Urothelium cell line (cell line): ENCODE measurements at places on chromosomes 2 and 18.
A peak's percentile ranks its signal among the peaks of the same experiment; 100 is the strongest.

- DNase-seq, result no peak
Measured at GRCh38 chr18:13534631-13535030, 191.7 kb downstream of the FAM210A start.

DNA sequence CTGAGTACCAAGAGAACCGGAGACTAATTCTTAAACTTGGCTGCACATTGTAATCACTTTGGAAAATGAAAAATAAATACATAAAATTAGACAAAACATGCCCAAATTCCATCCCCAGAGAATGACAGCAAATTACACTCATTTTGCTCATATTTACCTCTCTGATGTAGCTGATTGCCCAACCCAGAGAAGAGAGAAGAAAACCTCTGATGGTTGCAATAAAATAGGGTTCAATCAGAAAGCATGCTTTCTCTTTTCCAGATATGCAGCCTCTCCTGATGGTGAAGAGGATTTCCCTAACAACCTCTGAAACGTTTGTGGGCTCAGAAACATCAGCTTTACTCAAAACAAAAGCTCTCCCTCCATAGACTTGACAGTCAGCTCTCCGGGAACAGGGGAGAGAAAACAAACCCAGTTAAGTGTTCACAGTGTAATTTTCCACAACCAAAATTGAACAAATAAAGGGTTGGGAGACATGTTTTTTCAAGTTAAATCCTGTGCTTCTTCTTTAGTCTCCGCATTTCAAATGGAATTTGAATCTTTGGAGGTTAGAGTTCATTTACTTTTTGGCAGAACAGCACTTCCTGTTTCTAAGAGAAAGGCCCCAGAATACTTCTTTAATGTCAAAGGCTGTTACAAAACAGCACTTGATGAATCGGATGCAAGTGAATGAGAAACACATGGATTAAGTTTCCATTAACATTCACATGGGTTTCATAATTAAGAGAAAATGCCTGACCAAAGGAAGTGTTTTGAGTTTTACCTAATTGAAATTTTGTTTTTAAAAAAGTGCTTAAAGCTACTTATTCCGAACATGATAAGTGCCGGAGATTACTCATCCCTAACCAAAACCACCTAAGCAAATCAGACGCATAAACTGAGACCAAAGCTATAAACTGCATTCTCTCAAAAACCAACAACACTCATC, 570.1 kb upstream of the SYT4 start:
- DNase-seq, result no peak

DNA sequence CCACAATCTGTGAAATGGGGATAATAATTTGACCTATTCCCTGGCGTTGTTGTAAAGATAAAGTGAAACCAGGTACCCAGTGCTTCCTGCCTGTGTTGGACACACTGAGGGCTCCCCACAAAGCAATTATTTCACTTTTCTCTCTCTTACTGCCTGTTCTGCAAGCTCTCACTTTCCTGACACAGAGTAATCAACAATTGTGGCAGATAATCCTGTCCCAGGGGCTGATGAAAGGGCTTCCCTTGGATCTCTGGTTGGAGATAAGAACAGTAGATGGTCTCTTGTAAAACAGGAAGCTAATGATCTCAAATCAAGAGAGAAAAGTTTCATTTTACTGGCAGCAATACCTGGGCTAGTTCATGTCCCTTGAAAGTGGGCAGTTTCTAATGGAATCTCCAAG, 190.4 kb upstream of the EPHA4 start:
- no peak for DNase-seq

GRCh38 chr2:104028061-104028460, 825.9 kb upstream of the POU3F3 start:
- DNase-seq, result no peak

- no peak for DNase-seq
Measured at GRCh38 chr2:134718023-134718816, 580 bp downstream of the TMEM163 start.

GRCh38 chr2:219495531-219496122, 3.1 kb upstream of the GMPPA start:
- peak; percentile 71 for DNase-seq

DNA sequence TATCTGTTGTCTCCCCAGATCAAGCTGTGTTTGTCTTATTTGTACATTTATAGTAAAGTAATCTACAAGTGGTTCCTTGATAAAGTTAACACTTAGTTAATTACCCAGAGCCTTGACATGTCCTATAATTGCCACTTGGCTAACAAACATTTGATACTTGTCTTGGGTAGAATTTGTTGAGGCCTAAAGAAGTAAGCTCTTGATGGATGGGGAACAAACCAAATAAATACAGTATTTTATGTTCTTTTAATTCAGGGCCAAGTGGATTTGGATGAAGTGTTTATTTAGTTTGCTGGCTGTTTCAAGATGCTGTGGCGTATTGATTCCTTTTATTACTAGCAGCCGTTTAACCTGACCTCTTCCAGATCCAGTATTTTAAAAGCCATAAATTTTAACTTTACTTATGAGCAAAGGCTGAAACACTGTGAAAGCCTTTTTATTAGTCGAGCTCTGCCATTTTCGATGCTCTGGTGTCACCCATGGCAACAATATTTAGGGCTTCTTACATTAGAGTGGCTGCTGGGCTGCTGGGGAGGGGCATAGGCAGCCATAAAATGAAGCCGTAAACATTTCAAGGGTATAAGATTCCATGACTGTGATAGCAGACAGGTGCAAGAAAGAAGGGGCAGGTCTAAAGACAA, 401.6 kb upstream of the NRP2 start:
- no peak for DNase-seq

GRCh38 chr18:37443325-37444055, 122.1 kb downstream of the CELF4 start:
- DNase-seq, result no peak

DNA sequence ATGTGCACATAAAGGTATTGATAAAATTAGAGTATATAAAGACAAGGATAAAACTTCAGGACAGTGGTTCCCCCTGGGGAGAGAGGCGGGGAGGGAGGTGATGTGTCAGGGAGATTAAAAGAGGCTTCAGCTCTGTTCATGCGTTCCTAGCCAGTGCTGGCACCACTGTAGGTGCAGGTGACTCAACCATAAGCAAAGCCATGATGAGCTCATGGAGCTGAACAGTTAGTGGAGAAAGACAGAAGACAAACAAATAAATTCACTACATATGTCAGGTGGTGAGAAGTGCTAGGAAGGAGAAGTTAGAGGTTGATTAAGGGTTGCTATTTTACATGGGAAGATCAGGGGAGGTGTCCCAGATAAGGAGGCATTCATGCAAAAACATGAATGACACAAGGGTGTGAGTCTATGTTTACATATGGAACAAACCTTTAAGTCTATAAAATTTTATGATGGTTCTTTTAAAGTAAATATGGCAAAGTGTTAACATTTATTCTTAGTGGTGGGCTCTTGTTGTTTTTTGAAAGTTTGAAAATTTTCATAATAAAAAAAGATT, 136.0 kb downstream of the ANKRD44 start:
- no peak for DNase-seq

GRCh38 chr18:10878703-10879102, 270.7 kb downstream of the PIEZO2 start:
- DNase-seq, result no peak

- DNase-seq, result no peak
Measured at GRCh38 chr2:98086491-98087446, at the start of gene VWA3B. Gene VWA3B, plus strand, starts transcription at chr2:98087167. Its CDS starts 5,926 bp downstream, at chr2:98093093.

- DNase-seq, result no peak
Measured at GRCh38 chr18:57359433-57359832, 7.1 kb downstream of the ST8SIA3 start.

- no peak for DNase-seq
Measured at GRCh38 chr2:179671043-179671981, 190.1 kb downstream of the ZNF385B start.

DNA sequence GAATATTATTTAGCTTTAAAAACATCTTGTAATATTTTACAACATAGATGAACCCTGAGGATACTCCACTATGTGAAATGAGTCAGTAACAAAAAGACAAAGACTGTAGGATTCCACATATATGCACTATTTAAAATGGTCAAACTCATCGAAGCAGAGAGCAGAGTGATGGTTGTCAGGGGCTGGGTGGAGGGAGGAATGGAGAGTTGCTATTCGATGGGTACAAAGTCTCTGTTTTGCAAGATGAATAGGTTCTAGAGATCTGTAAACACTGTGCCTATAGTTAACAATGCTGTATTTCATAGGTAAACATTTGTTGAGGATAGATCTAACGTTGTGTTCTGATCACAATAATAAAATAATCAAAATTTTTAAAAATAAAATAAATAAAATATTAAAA, 1675.9 kb upstream of the CELF4 start:
- DNase-seq, result no peak

DNA sequence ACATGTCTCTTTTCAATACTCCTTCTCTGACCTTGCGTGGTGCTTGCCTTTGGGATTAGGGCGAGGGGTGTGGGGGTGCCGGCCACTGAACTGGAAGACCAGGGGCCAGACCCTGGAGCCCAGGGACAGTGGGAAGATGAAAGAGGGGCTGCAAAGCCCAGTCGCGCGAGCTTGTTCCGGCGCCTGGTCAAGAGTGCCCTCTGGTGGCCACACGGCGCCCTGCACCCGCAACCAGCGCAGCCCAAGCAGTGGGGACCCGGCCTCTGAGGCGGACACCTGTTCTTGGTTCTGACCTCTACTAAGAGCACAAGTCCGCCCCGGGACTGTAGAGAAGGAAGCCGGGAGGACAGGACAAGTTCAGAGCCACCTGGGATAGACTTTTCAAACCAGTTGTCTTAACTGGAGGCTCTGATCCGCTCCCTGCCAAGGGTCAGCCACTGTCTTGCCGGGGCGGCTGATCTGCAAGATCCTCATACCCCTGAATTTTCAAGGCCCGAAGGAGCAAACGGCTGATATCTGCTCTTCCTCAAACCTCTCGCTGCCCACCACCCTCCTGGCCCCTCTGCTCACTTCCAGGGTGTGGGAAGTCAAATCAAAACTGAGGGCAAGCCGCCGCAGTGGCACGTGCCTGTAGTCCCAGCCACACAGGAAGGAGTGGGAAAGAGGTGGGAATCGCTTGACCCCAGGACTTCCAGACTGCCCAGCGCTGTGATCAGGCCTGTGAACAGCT, 14.9 kb upstream of the MSH6 start:
- DNase-seq, result peak; percentile 77

DNA sequence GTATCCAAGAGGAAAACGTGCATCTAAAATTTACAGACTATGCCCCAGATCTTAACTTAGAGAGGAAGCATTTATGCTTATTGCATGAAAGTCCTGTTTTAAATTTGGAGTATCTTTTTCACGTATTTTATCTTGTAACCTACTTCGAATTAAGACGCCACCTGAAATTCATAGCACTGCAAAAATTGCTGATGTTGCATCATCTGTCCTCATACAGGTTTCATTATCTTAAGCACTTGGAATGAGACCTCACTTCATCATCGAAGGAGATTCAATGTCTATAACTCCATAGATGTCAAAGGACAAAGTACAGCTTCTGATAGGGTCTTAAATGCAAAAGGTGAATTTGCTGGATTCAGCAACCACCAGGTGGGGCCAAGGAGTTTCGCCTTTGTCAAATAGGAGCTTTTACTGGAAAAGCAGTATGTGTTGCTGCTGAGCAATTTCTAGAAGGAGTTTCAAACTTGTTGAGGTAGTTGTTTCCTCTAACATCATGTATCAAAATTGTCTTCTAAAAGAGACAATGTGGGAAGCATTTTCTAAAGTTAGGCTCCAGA, 106.4 kb upstream of the CCDC85A start:
- DNase-seq, result peak; percentile 40

DNA sequence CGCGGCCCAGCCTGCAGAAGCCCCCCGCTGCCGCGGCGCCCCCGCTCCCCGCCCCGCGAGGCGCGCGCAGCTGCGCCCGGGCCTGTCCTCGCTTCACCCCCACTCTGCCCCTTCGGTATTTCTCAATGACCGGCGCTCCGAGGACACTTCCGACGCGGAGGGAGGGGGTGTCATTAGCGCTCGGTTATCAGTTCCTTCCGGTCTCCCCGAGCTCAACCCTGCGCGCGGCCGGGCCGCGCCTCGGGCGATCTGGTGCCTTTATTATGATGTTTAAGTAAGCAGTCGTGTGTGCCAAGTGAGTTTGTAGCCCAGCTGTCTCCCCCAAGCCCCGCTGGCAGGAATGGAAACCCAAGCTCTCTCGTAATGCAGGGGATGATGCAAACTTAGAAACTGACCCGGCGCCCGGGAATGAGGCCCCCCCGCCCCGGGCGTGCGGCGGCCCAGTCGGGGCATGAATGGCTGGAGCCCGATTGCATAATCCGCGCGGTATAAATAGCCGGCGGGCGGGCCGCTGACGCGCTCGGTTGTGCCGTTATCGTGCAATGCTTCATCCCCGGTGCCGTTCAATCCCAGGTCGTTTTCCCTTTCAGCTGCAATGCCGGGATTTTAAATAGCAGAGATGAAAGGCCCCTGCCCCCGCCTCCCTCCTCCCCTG, 3.9 kb upstream of the SPRED2 start:
- DNase-seq, result peak; percentile 90

DNA sequence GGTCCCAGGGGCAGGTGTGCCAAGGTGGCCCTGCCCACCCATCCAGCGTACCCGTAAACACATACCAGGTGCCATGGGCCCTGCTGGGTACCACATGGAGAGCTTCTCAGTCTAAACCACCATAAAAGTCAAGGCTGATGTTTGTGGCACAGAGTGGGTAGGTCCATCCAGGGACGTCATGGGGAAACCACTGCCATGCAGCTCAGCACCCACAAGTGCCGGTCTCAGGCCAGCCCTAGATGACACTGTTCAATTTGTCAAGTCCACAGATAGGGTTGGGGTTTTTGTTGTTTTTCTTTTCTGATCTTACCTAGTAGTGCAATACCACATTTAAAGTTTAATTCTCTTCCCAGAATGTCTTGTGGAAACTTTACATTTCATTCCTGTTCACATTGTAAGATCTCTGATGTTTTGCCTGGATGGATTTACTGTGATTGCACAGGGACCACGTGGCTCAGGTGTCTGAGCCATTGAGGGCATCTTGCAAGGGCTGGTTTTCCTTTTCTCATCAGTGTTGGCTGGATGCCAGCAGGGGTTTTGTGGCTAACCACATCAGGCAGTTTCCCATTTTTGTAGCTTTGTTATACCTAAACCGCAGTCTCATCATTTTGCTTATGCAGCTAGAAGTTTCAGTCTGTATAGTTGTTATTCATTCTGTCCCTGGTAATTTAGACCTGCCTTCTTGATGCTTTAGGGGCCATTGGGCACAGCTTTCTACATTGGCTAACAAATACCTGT, 64.7 kb downstream of the STK25 start:
- DNase-seq, result peak; percentile 80

GRCh38 chr2:6314218-6314960, 551.3 kb downstream of the CMPK2 start:
- no peak for DNase-seq

DNA sequence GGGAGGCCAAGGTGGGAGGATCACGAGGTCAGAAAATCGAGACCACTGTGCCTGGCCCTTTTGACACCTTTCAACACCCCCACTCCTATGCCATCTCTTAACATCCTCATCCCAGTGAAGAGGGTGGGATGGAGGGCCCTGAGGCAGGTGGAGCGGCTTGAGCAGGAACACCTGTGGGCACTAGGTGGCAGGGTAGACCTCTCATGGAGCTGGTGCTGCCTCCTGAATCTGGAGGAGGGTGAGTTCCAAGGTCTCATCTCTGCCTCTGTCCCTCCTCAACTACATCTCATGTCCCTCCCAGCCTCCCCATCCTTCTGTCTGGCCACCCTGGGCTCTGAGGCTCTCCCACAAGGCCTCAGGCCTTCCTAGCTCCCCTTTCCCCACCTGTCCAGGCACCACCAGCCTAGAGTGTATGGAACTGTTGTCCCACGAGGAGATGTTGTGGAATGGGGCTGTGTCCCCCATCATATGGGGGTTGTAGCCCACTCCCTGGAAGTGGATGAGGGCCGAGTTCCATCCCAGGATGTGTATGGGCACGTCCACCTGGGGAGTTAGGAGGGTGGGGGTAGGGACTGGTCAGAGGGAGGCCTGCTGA, 17.0 kb upstream of the CRYBA2 start:
- DNase-seq, result peak; percentile 65
